ENCODE measurements at places on chromosomes 7 and 10.

DNA sequence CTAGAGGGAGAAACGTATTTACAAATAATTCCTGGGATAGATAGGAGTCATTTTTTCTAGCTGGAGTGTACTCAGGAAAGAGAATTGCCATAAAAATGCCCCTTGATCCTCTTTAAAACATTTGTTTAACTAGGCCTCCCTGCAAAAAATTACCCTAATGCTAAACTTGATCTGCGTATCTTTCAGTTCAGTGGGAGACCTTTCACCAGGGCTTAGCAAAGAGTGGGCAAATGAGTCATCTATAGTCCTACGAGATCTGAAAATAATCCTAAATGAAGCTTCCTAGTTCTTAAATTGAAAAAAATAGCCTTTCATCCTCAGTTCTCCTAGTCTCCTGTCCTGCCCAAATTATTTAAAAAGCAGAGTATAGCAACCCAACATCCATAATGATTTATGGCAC, 198.6 kb upstream of the FRMD4A start:
- no peak for DNase-seq

DNA sequence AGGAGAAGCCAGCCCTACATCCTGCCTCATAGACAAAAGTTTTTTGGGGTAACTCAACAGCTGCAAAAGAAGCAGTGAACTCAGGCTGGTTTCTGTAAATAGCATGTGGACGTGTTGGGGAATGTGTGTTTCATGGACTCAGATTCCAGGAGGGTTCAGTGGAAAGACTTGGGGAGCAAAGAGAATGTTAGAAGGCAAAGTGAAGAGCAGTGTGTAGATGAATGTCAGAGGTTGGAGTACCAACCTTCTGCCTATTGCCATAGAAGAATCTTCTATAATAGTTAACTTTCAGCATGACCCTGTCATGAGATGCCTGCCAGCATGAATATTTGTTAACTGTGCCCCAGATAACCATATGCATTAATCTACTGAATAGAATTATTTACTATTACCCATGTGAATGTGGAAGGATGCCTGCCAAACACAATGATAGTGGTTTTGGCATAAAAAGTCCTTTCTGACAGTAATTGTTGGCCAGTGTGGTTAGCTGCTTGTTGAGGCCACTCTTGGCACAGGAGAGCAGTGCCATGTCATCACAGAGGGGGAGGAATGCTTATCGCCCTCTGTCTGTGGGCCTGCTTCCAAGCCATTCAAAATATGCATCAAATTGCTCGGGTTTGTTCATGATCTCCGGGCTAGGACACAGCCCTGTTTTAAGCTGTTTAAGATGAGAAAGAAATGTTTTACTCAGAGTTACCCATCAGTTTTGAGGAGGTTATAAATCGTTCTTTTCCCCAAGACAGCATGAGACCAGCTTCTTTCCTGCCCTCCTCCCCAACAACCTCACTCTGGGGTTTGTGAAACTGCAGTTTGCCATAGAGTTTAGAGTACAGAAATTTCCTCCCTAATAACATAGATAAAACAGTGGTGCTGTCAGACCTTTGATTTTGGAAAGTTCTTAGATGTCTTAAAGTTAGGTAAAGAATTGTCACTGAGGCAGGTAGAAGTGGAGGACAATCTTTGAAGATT, 165.3 kb downstream of the WNT2 start:
- no peak for DNase-seq

DNA sequence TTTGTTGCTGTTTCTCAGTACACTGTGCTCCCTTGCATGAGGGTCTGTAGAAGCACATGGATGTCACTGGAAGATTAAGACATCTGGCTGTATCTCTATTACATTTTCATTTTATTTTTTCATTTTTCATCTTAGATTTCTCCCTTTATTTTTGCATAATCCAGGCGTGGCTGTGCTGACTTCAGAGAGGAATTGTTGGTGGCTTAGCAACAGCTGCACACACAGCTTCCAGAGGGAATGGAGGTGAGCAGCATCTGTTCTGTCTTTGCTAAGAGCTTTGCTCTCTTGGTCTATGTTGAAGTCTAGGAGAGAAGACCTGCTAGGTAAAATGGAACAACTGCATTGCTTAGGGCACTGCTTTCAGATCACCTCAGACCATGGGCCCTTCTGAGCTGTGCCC, 254.4 kb upstream of the SP4 start:
- DNase-seq, result no peak

- no peak for DNase-seq
Observed at GRCh38 chr10:131983780-131984179, 2.1 kb upstream of the BNIP3 start.

GRCh38 chr7:2224491-2224928, 8.2 kb downstream of the MAD1L1 start:
- DNase-seq, result no peak

DNA sequence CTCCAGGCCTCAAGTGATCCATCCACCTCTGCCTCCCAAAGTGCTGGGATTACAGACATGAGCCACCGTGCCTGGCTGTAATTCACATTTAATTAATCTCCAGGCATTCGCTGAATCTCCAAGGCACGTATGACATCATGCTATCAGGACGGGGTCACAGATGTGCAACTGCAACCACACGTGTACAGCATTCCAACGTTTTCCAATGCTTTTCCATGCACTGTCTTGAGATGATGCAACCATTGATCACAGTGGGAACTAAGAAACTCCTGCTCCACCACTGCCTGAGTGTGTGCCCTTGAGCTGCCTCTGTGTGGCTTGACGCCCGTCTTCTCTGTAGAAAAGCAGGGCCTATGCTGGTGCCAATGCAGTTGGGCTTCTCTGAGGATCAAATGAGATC, 119.8 kb upstream of the LYZL2 start:
- no peak for DNase-seq

- DNase-seq, result no peak
Observed at GRCh38 chr7:117069379-117069778, 116.1 kb downstream of the ST7 start.

GRCh38 chr7:72494807-72495206, 82.7 kb upstream of the CALN1 start:
- no peak for DNase-seq
